HepG2 (cell line): ENCODE measurements at places on chromosomes 13 and 19. TPM values are rescaled to one million over a fixed set of nuclear protein-coding genes. Genes with fewer than 3 reads are reported as not detected.
A peak's percentile ranks its signal among the peaks of the same experiment; 100 is the strongest.

DNA sequence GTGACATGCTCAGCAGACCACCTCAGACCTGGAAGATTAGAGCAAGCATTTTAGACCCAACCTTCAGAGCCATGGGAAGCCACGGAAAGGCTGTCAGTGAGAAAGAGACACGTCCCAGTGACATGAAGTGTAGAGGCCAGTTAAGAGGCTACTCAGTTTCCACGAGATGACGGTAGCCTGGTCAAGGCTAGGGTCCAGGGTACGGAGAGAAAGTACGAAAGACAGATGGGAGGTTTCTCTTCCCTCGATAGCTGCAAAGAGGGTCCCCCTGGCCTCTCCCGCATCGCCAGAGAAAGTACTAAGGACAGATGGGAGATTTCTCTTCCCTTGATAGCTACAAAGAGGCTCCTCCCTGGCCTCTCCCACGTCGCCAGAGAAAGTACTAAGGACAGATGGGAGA is 8.6 kb downstream of the ZSCAN5A start:
- no peak for DNase-seq

DNA sequence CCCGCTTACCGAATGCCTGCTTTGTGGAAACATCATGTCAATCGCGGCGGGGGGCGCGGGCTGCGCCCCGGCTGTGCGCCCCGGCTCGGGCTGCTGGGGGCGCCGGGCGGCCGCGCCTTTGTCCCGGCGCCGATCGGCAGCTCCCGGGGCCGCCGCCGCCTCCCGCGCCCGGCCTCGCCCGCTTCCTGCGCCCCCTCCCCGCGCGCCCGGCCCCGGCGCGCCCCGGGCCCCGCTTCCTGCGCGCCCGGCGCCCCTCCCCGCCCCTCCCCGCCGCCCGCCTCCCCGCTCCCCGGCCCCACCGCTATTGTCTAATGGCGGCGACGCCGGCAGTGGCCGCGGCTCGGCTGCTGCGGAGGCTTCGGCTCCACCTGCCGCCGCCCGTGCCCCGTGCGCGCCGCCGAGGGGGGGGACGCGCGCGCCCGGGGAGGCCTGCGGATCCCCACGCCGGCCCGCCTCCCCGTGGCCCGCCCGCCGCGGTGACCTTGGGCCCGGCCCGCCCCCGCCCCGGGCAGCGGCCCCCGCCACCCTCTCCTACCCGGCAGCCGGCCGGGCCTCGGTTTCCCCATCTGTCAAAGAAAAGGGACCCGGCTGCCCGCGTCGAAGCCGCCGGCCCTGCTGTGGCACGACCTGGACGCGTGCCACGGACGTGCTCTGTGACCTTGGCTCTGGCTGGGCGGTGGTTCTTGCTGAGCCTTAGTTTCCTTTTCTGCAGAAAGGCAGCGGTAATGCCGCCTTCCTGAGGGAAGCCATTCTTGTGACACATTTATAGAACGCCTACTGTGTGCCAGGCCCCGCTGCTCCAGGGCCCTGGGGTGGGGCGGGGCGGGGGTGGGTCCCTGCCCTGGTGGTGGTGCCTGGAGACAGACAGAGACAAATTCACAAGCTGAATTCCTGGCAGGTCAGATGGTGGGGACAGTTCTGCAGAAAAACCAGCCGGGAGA is at the start of gene TLE5:
TSS of gene TLE5 (minus strand) at position 331 of the 941 bp plus-strand sequence. CDS start at position 36, 295 bp downstream.
- peak; percentile 43 for DNase-seq

Gene TMEM221
- polyA plus RNA-seq, result 0.27 and 0.33 TPM in 2 replicates

GRCh38 chr13:107434347-107434746 is 781.0 kb downstream of the LIG4 start:
- DNase-seq, result no peak

DNA sequence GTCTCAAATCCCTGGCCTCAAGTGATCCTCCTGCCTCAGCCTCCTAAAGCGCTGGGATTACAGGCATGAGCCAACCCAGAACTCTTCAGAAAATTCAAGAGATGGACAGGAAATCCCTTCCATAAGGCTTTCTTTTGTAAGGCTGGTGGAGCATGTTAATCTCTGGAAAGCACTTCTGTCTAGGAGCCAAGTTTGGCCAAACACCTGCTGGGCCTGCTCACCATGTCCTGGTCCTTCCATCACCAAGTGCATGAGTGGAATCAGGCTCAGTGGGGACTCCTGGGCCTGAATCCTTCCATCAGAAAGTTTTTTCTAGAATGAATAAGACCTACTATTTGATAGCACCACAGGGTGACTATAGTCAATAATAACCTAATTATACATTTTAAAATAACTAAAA is 148.0 kb downstream of the DCLK1 start:
- no peak for DNase-seq

- DNase-seq, result peak; percentile 34
These were observed 737 bp downstream of the ZNF575 start for GRCh38 chr19:43533546-43534304.

Gene C1QTNF9
- polyA plus RNA-seq, result not detected in 2 replicates

Gene TNNT1
- polyA plus RNA-seq, result 1.3 and 2.4 TPM in 2 replicates

DNA sequence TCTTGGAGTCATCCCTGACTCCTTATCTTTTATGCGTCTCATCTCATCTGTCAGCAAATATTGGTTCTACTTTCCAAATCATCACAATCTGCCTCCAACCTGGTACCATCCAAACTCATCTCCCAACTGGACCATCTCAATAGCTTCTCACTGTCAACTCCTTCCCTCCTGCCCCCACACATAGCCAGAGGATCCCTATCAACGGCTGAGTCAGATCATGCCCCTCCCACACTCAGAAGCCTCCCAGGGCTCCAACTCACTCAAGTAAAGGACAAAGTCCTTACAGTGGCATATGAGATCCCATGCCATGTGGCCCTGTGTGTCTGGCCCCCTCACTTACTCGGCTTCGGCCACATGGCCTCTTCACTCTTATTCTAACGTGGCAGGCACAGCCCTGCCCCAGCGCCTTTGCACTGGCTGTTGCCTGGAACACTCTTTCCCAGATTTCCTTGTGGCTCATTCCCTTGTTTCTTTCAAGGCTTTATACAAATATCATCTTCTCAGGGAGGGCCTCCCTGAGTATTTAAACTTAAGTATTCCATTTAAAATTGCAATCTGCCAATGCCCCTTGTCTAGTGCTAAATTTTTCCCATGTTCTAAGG is 4.3 kb downstream of the SPRED3 start:
- DNase-seq, result peak; percentile 58

- no peak for DNase-seq
These were observed 197.7 kb downstream of the ZNF737 start for GRCh38 chr19:20367811-20368294.

- DNase-seq, result no peak
These were observed 190.9 kb downstream of the KLF12 start for GRCh38 chr13:73943137-73943964.

Gene SLC10A2
- not detected in 2 replicates for polyA plus RNA-seq

Gene COX6B2
- polyA plus RNA-seq, result 0.16 and 0.21 TPM in 2 replicates

DNA sequence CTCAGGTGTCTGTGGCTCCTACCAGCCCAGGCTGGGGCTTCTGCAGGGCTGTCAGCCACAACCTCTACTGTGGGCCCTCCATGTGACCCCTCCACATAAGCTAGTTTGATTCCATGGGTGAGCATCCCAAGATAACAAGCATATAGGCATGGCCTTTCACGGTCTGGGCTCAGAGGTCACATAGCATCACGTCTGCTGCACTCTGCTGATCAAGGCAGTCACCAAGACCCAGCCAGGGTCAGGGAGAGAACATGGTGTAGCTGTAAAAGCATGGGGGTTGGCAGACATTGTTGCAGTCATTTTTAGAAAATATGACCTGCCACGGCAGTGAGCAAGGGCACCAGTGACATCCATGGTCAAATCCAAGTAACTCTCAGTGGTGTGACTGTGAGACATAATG is 698.8 kb downstream of the UQCRFS1 start:
- no peak for DNase-seq

DNA sequence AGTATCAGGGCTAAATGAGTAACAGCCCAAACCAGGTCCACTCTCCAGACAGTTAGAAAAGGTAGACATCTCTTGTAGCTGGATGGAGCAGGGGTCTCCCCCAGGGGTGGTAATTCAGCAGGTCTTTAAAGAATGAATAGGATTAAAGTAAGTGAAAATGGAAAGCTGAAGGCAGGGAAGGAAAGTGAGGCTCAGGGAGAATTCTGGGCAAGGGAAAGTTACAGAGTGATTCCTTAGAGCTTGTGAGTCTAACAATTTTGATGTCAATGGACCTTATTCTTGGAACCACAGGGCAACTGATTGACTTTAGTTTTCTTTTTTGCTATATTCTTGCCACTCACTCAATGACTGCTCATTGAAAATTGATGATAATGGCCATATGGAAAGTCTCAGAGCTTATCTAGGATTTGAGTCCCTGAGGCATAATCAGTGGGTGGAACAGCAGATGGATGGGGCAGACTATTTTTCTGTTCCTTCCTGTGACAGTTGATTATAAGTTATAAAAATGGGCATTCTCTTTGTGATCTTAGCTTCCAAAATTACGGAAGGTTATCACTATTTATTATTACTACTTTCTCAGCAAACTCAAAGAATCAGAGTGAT is 76.9 kb downstream of the LRCH1 start:
- DNase-seq, result no peak

DNA sequence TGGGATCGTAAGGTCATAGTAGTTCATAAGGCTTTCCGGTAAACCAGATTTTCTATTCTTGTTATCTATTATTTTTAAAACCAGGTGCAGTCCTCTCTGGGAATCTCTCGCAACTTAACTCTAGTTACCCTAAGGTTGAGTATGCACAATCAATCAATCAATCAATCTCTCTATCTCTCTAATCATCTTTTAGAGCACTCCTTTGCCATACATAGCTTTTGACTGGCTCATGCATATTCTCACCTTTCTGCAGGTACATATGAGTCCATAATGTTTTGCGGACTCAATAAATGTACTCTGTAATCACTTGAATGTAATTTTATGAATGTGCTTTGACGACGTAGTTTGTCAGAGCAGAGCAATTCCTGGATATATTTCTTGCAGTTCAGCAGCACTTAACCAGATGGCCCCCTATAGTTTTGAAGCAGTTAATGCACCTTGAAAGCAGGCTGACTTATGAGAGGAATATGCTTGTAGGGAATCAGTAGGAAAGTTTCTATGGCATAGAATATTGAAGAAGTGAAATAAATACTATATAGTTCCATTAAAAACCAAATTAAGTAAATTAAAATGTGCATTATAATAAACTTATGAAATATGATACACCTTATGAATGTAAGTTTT is 524.7 kb downstream of the GPC5 start:
- DNase-seq, result peak; percentile 3

DNA sequence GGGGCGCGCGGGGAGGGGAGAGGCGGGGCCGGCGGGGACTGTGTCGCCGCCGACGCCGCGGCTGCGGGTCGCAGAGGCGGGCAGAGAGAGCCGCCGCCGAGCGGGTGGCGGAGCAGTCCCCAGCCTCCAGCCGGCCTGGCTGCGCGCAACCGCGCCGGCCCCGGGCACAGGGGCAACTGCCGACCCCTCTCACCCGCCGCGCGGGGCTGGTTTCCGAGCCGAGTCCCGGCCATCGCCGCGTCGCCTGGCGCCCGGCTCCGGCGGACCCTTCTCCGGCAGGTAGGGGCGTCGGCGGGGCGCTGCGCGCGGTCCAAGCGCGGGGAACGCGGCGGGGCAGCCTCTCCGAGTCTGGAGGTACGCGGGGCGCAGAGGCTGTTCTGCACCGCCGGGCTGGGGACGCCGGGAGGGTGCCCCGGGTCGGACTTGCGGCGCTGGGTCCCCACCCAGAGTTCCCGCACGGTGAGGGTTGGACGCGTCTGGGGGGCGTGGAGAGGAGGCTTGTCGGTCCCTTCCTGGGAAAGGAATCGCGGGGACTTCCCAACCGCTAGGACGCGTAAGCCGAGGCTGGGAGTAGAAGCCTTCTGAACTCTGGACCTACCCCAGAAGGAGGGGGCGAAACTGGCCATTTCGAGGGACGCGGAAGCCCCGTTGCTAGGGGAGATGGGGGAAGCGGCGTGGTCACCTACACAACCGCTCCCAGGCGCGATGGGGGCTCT is 133.6 kb upstream of the MYO16 start:
- no peak for DNase-seq

Gene LRRC63
- polyA plus RNA-seq, result not detected in 2 replicates

DNA sequence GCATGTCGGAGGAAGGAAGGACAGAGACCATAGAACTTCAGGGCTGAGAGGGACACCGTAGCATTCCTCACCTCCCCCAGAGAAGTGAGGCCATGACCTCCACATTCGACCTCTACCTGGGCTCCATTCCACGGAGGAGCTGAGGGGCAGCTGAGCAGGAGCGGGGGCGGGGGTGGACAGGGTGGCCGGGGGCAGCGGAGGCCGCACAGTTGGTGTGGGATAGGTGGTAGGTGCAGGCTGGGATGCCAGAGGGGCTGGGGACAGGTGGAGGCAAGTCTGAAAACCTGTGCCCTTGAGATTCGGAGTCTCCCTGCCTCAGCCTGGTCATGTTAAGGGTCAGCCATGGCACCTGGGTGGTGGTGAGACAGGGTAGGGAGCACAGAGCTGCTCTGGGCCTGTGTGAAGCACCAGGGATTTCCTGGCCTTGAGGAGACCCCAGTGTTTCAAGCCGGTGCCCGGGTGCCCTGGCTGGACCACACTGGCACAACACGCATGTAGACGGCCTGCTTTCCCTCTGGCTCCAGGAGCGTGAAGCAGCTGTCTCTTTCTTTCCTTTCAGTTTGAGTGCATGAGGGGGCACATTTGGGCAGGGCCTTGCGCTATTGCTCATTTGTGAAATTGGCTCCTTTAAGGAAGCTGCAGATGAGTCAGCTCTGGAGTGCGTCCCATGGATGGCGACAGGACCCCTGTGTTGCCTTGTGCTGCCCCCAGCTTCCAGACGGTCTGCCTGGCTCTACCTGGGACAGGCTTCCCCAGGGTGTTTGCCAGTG is 51.8 kb downstream of the TSSK6 start:
- DNase-seq, result no peak

GRCh38 chr19:41813911-41814310 is 17.5 kb downstream of the CEACAM3 start:
- DNase-seq, result no peak

DNA sequence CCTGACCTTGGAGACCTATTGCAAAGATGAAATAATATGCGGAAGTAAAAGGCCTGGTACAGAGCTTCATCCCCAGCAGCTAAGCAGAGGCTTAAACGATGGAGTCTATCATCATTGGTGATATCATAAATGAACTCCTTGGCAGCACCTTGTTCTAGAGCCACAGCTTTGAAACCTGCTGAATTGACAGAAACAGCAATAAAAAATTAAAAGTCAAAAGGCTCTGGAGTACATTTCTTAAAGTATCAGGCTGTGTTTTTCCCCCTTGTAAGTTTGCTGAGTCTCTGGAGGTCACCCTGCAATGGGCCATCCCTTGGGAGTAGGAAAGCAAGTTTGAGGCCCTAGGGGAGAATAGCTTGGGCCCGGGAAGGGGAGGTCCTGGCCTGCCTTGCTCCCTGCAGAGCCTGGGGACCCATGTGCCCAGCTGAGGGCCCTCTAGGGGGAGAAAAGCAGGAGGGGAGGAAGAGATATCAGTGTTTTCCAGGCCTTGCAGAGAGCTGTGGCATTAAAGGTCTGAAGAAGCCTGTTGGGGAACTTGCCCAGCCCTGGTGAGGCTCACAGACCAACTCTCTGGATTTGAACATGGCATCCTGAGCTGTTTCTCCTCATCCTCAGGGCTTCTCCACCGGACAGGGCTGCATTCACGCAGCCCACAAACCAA is 416.1 kb downstream of the ZNF536 start:
- no peak for DNase-seq
